ENCODE measurements at places on chromosomes 13 and 19.

- DNase-seq: no peak
These were observed 82.6 kb downstream of the PCDH9 start for GRCh38 chr13:67147342-67148133.

GRCh38 chr13:20658451-20659040, 45.0 kb upstream of the IL17D start:
- no peak for DNase-seq

GRCh38 chr13:92609376-92609775, 617.2 kb upstream of the GPC6 start:
- DNase-seq: no peak

- no peak for DNase-seq
These were observed 412.9 kb upstream of the SPRY2 start for GRCh38 chr13:80753866-80754265.

GRCh38 chr19:55698256-55698655, 23.2 kb downstream of the EPN1 start:
- DNase-seq: no peak

- no peak for DNase-seq
These were observed 200.2 kb upstream of the ZNF536 start for GRCh38 chr19:30171795-30172612.

GRCh38 chr19:48989701-48990291, 3.3 kb downstream of the GYS1 start:
- no peak for DNase-seq

- DNase-seq: no peak
These were observed 49.2 kb upstream of the ATP12A start for GRCh38 chr13:24630851-24631620.

- DNase-seq: no peak
These were observed 41.6 kb upstream of the ZNF730 start for GRCh38 chr19:23075031-23075733.

GRCh38 chr13:26412263-26412662, 145.2 kb upstream of the WASF3 start:
- DNase-seq: no peak

GRCh38 chr19:47226426-47227351, 4.3 kb downstream of the BBC3 start:
- DNase-seq: no peak

GRCh38 chr13:101487438-101487830, 35.0 kb downstream of the ITGBL1 start:
- no peak for DNase-seq

GRCh38 chr13:96925916-96926628, 68.2 kb downstream of the OXGR1 start:
- no peak for DNase-seq

DNA sequence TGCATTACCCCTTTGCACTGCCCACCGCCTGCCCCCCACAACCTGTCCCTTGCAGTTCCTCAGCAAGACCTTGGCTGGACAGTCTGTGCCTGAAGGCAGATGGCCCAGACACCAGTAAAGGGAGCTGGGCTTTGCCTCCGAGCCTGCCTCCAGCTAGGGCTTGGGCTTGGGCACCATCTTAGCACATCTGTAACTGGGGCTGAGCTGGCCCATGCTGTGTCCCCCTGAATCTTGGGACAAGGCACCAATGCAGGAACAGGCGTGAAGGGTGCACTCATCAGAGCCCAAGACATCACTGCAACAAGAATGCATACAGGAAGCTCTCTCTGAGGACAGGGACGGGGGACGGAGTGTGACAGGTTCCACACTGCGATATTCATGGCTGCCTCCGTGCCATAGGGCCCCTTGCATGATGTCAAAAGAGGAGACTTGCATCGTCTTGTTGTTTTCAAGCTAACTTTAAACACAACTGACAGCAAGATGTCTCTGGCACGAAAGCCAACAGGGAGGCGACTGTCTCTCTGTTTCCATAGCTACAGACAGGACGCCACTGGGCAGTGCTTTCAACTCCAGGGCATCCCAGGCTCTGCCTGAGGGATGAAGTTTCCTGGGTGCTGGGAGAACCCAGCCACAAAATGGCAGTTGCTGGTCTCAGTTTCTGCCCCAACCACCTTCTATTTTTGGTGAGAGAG, 8.7 kb upstream of the CHST8 start:
- DNase-seq: no peak

DNA sequence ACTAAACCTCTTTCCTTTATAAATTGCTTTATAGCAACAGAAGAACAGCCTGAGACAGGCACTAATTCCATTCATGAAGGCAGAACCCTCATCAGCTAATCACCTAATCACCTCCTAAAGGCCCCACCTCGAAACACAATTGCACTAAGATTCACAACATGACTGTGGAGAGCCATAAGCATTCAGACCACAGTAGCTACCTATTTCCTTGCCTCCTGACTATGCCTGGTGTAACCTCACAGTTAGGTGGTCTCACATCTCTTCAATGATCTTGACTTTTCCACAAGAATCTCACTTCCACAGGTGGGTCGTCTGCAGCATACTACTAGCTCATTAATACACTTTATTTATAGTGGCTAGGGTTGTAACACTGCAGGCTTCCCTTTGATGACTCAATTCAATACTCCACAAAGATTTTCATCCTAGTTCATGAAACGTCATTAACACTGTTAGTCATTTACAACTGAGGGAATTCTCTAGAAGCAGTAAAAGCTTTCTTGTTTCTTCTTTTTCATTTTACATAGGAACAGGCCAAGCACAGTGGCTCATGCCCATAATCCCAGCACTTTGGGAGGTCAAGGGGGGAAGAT, 27.1 kb downstream of the STK24 start:
- no peak for DNase-seq

DNA sequence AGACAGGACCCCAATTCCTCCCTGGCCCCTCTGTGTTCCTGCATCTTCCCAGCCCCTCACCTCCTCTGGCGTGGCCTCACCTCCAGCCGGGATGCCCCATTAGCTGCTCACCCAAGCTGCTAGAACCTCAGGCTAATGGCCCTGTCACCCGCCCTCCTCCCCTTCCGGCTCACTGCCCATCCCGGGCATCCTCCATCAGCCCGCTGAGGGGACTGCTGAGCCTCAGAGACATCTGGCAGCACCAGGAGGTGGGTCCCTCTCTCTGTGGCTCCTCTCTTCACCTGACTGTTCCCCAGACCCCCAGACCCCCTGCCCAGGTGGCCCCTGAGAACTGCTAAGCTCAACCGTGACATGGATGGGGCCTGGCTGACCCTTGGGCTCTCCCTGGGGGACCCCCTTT, 2.9 kb downstream of the FFAR1 start:
- no peak for DNase-seq
